Urinary bladder (tissue), 4 donors: ENCODE measurements at places on chromosomes 16 and 17. TPM values are rescaled to one million over a fixed set of nuclear protein-coding genes. Genes with fewer than 3 reads are reported as not detected.

Gene ZNF821
- total RNA-seq = 5.8 TPM

Gene RDM1
- 1.2 TPM for total RNA-seq

Gene ODAD4
- 1.4 TPM for total RNA-seq

Gene KRTAP4-4
- not detected for total RNA-seq

Gene ZPBP2
- not detected for total RNA-seq

Gene LDHD
- 1.5 TPM for total RNA-seq

Gene TMEM98
- total RNA-seq = 79.7 TPM

Gene KIF2B
- not detected for total RNA-seq

Gene TERB1
- not detected for total RNA-seq

Gene CDH11
- 428 TPM for total RNA-seq

Gene ARSG
- 3.3 TPM for total RNA-seq

Gene NUPR1
- 4.1 TPM for total RNA-seq

Gene HOXB9
- total RNA-seq = 0.85 TPM

DNA sequence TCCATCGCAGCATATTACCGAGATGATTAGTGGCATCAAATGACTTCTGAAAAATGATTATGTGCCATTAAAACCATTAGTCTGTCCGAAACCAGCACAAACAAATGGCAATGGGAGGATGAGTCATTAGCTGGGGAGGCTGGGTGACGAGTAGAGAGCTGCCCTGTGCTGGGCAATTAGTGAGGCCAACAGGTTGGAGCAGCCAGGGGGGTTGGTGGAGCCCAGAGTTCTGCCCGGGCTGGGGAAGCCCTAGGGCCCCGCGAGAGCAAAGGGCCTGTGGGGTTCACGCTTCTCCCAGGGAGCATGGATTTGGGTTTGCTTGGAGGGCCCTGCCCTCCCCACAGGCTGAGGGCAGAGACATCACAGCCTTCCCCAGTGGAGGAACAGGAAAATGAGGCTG lies 152.1 kb upstream of the RPL38 start:
- DNase-seq = no peak

GRCh38 chr17:59491353-59492090 lies 73.9 kb upstream of the DHX40 start:
- no peak for DNase-seq

DNA sequence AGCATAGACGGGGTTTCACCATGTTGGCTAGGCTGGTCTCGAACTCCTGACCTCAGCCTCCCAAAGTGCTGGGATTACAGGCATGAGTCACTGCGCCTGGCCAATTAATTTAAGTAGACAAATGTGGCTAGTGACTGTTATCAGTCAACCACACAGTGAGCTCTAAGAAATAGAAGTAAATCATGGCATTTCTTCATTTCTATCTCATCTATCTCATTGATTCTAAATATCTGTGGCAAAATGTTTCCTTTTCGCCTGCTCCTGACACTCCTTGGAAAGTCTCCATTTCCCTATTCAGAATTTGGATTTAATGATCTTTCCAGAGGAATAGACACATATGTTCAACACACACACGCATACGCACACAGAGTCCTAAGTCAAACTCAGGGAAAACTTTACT lies 81.3 kb downstream of the HIC1 start:
- no peak for DNase-seq

- no peak for DNase-seq
Measured at GRCh38 chr17:35568561-35568960, 7.9 kb upstream of the SLFN14 start.

- DNase-seq = no peak
Measured at GRCh38 chr17:81889602-81890001, 1.8 kb downstream of the ALYREF start.

DNA sequence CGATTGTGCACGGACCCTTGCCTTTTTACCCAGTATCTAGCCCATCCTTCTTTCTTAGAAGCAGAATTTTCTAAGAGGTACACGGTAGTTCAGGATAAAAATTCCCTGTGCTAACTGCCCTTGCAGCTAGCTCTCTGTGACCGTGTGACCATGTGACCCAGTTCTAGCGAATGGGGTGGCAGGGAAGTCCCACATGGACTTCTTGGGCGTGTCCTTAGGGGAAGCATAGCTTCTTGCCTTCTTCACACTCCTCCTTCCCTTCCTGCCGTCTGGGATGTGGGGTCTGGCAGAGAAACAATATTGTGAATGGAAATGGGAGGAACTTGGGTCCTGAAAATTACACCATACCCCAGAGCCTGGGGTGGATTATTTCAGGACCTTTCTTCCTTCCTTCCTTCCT lies 670.7 kb downstream of the MAF start:
- no peak for DNase-seq

GRCh38 chr17:80055597-80055996 lies 19.2 kb downstream of the CCDC40 start:
- no peak for DNase-seq

DNA sequence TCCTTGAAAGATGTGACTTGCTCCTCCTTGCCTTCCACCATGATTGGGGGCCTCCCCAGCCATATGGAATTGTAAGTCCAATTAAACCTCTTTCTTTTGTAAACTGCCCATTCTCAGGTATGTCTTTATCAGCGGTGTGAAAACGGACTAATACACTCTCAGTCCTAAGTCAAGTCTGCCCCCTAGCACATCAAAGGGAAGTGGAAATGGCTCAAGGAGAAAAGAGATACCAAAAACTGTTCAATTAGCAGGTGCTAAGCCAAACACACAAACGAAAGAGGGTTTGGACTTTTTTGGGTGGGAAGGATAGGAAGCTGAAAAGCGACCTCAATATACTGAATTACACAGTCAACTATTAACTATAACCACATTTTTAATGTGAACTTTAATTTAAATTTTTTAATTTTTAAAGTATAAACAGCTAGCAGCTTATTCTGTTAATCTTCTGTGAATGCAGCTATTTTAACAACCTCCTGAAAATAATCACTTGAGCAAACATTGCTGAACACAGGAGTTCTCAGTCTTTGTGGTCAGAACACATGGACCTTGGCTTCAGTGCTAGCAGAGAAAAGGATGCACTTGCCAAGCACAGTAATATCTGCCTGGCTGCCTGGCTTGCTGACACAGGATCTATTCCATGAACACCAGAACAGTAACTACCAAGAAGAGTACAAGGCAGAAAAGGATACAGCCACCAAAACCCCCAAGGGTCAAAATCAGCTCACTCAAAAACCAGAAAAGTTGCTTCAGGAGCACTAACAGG lies 10.9 kb downstream of the ZNF18 start:
- no peak for DNase-seq

DNA sequence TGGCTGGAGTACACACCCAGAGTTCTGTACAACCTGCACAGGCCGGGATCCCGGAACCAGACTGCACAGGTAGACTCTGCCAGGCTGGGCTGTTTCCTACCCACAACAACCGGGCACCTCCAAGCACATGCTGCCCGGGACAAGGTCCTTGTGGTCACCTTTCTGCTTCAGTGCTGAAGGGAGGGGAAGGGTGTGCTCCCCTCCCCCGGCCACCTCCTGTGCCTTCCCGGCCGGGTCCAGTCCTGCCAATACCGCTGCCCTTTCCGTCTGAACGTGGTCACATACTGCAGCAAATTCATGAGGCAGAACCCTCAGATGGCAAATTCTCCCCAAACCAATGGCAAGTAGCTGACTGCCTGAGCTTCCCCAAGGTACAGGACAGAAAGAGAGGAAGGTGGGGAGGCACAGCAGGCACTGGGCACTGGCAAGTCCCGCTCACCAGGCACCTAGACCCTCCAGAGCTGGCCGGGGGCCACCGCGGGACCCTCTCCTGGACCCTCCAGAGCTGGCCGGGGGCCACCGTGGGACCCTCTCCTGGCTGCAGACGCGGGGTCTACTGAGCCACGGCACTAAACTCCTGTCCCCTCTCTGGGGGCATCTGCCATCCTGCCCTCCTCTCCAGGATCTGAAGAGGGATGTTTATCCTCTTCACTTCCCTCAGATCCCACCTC lies 22.8 kb downstream of the SLC43A2 start:
- DNase-seq = no peak

- no peak for DNase-seq
Measured at GRCh38 chr17:15039366-15039765, 225.8 kb downstream of the PMP22 start.

DNA sequence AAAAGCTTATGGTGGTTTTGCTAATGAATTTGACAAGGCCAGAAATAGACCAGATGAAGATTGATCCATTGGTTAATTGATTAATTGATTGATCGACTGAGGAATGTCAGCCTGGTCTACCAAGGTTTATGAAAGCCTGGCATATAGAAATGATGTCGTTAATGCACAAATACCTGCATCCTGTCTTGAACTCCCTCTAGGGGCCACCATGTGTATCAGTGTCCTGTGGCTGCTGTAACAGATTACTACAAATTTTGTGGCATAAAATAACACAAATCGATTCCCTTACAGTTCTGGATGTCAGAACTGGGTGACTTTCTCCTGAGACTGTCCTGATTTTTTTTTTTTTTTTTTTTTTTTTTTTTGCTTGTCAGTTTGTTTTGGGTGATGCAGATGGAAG lies 553.2 kb downstream of the MAF start:
- DNase-seq = no peak

GRCh38 chr17:57305908-57306504 lies 49.7 kb downstream of the MSI2 start:
- no peak for DNase-seq

GRCh38 chr17:61583242-61583641 lies 7.8 kb downstream of the NACA2 start:
- DNase-seq = no peak

DNA sequence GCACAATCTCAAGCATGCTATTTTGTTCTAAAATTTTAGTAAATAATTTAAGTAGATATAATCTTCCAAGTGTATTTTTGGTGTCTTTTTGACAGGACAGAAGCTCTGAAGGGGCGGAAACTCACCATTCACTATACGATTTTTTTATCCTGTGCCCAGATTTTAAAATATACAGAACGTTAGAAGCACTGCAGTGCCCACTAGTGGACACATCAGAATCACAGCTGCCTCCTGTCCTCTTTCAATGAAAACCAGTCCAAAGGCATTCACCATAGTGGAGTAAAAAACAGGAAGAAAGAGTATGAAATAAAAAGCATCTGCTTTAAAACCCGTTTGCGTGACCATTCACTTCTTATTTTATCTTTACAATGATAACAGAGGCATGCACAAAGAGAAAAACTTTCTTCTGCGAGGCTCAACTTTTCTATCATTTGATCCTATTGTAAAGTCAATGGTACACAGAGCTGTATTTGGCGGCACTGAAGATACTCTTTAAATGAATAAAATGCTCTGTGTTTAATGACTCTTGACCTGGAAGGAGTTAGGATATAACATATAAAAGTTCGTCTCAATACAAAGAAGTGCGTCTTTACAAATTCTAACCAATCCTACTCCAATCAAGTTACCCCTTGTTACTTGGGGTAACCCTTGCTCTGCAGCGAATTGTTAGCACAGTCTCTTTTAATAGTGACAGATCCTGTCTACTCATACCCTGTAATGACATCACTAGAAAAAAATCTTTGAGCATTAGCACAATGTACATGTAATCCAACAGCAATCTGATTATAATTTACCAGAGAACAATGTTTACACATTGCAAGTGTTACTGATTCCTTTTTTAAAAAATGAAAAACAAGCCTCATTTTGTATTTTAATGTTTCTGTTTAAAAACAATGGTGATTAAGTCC lies 339.8 kb upstream of the PSMD7 start:
- peak; percentile 57 for DNase-seq

DNA sequence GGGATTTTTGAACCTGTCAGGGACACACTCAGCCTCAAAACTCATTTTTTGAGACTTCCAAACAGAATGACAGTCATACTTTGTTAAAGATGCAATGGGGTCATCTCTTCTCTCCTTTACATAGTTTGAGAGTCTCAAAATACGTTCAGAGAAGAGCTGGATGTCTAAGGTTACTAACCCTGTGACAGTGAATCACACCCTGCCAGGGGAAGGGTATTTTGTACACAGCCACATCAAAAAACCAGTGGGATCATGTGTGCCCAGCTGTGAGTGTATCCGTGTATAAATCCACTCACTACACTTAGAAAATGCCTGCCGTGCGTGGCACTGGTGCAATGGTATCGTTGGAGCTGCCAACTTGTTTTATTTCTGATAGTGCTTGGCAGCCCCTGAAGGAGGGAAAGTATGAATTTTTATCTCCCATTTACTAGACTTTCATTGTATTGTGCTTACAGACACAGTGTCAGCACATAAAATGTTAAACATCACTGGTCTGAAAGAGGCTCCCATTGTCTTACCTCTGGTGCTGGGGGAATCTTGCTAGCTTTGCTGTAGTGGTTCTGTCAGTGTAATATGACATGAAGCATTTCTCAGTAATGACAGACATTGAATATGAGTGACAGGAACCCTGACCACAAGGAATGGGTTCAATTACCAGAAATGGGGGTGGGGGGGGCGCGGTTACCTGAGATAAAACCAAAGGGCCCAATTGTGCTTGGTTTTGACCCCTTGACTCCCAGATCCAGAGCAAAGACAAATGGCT lies 256.3 kb downstream of the FTO start:
- DNase-seq = no peak

DNA sequence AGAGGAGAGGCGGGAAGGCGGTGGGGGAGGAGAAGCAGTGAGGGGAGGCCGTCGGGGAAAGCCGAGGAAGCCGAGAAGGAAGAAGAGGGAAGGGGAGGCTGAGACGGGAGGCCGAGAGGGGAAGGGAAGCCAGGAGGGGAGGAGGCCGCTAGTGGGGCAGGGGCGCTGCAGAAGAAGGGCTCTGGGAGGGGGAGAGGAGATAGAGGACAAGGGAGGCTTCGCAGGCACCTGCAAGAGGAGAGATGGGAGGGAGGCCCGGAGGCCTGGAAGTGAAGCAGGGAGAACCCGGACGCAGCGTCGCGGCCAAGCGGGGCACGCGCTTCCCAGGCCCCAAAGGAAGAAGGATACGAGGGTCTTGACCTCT lies 2.3 kb downstream of the C17orf58 start:
- no peak for DNase-seq

- DNase-seq = no peak
Measured at GRCh38 chr16:27239026-27239425, 29.5 kb downstream of the NSMCE1 start.

GRCh38 chr16:51222016-51222415 lies 70.9 kb upstream of the SALL1 start:
- no peak for DNase-seq

DNA sequence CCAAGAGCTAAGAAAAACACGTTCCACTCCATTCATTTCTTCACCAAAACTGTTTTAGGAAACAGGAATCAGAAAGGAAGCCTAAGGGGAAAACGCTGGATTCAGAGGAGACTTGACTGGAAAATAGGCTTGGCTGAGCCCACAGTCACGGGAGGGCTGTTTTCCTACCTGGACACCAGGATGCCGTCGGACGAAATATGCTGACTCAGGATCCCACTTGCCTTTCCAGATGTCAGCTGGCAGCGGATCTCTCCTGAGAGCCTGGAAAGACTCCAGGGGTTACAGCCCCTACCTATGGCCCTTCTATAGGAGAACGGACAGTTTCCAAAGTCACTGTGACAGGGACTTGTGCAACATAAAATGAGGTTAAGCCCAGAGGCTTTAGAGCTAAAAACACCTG lies 245.1 kb downstream of the C16orf95 start:
- no peak for DNase-seq
